ENCODE measurements at places on chromosomes 12 and 14.
A peak's percentile ranks its signal among the peaks of the same experiment; 100 is the strongest.

DNA sequence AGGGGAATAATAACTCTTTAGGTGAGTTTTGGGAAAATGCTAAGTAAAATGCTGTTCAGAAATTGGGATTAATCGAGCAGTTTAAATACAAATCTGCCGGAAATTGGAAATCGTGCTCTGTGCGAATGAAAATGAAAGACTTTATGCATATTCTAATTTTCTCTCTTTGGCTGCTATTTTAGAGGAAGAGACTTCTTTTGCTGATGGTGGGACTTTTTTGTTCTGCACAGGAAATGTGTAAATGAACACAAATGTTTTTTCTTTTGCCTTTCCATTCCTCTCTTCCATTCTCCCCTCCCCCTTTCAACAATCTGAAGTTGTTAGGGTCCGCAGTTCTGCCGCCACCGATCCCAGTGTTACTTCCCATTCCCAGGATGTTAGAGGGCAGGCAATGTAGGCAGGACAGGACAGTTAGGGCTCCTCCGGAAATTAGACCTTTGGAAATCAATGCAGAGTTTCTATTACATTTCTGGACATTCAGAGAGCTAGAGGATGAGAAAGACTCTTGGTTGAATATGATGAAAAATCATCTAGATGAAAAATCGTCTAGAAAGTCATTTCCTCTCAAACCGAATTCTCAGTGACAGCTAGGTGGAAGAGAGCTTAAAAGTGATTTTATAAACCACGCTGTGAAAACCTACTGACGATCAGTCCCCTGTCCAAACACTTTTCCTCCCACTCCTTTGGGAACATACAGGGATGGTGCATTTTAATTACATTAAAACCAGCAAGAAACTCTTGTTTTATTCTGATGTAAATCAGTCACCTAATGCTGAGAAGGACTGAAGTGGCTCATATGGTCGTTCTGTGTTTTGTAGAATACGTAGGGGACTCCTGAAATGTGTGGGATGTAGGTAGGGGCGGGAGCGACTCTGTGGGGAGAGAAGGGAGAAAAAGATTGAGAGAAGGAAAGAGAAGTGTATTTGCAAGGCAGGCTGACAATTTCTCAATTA lies 17.8 kb downstream of the FOXG1 start:
- no peak for DNase-seq

GRCh38 chr12:101877806-101878242 lies 444 bp downstream of the DRAM1 start:
- peak; percentile 13 for DNase-seq

- no peak for DNase-seq
Measured at GRCh38 chr12:86826051-86826450, 569.9 kb upstream of the MGAT4C start.

- DNase-seq: no peak
Measured at GRCh38 chr14:21652209-21652808, 1.3 kb upstream of the OR4E2 start.

DNA sequence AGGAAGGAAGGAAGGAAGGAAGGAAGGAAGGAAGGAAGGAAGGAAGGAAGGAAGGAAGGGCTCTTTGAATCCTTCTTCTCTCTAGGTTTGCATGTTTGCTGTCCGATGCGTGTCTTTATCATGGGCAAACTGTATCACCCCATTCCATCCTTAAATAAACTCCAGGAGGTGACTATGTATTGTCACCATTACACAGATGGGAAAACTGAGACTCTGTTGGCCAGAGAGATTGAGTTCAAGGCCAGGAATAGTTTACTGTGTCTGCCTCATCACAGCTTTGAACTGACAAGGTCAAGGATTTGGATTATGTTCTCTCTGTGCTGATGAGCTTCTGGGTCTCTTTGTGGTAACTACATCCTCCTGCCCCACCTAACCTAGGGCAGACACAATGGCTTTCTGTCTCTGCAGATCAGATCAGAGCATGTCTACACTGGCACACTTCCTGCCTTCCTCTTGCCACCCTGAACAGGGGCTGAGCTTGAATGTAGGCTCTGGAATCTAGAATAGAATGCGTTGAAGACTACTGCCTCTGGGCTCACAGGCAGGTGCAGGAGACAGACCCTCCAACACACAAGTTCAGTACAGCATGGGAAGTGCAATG lies 78.9 kb upstream of the MAP1LC3B2 start:
- DNase-seq: no peak

DNA sequence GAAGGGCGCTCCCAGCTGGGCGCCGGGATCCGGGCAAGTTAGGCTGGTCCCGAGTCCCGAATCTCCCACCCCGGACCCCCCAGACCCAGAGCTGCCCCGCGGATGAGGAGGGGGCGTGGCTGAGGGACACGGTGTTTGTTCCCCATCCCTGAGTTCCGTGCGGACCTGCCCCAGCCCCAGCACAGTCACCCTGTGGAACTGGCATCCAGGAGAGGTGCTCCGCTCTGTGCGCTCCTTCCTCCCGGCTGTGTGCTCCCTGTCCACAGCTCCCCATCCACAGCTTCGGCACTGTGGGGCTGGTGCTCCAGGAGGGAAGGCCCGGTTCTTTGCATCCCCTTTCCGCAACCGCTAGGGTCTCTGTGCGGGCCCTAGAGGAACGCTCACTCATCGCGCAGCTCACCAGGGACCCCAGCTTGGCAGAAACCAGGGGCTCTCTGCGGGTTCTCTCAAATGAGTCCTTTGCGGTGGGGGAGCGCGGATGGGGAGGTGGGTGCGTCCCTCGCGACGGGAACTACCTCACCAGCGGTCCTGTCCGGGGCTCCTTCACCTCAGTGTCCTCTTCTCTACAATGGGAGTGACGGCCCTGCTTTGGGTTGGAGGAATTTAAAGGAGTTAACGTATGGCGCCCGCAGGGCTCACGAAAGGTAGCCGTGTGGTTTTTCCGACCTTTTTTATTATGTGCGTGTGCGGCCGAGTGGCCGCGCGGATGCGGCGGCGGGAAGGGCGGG lies 845 bp downstream of the TMEM132C start:
- no peak for DNase-seq

DNA sequence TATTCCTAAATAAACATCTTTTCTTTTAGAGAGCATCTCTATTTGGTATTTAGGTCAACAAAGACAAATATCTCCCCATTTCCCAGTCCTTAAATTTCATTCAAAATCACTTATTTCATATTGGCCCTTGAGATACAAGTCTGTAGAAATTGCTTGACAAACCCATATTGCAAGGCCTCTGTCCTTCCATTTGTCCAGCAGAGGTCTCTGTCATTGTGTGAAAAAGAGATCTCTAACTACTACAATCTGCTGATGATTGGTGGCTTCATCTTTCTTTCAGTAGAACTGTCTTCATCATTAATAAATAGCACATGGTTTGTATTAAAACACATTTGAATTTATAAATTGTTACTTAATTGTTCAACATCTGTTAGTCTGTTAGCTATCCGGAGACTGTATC lies 252.6 kb downstream of the ACSS3 start:
- no peak for DNase-seq

- DNase-seq: no peak
Measured at GRCh38 chr12:106125351-106126095, 13.2 kb downstream of the NUAK1 start.

DNA sequence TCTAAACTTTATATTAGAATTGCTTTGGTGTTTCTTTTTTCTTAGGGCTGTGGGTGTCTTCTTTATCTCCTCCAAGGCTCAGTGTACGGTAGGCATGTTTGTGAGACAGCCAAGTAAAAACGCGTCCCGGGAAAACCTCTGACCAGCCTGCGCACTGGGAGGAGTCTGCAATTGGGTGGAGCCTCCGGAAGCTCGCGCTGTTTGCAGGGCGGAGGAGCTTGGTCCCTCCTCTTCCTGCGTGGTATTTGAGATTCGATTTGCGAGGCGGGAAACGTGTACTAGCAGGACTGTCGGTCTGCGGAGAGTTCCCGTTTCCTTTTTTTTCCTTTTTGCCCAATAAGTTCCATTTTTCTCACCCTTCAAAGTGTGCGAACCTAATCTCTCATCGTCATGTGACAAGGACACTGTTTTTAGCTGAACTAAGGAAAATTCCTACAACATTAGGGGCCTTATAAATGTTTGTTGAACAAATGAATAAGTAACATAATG lies 182.1 kb upstream of the OTX2 start:
- DNase-seq: no peak

- no peak for DNase-seq
Measured at GRCh38 chr14:96117101-96117897, 78.1 kb downstream of the C14orf132 start.

DNA sequence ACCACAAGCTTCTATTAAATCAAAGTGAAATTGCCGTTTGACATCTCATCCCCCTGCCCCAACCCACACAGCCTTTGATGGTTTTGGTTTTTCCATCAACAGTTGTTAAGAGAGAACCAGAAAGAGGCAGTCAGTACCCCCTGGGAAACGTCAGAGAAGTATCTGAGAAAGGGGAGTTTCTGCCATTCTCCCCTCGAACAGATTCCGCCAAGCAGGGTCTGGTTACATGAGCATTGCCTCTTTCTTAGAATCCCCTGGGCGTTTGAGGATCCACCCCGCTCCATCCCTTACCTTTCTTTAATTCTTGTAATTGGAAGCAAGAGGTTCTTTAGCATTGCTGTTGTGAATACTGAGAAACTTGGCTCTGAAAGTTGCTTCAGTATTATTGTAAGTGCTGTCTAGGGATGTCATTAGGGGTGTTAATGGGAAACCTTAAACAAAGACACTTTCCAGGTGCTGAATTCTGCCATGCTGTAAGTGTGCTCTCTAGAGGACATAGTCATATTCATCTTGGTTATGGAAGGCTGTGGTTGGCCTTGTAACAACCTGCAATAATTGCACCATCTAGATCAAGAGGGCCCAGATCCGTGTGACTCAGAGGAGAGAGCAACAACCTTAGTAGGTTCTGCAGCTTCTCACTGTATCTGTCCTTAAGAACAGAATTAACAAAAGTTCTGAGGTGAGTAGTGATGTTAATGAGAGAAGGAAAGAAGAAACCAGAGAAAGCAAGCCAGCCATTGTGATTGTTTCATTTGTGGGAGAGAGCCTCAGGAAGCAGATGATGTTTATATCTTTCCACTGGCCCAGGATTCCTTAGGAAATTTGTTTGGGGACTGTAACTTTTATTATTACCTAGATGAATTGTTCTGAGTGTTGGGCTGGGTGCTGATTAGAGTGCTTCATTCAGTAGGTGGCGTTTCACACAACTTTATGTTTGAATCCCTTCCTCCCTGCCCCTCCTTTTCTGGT lies 9.0 kb downstream of the TMBIM6 start:
- DNase-seq: peak; percentile 48

GRCh38 chr12:131980263-131980662 lies 30.5 kb downstream of the EP400 start:
- DNase-seq: peak; percentile 3

DNA sequence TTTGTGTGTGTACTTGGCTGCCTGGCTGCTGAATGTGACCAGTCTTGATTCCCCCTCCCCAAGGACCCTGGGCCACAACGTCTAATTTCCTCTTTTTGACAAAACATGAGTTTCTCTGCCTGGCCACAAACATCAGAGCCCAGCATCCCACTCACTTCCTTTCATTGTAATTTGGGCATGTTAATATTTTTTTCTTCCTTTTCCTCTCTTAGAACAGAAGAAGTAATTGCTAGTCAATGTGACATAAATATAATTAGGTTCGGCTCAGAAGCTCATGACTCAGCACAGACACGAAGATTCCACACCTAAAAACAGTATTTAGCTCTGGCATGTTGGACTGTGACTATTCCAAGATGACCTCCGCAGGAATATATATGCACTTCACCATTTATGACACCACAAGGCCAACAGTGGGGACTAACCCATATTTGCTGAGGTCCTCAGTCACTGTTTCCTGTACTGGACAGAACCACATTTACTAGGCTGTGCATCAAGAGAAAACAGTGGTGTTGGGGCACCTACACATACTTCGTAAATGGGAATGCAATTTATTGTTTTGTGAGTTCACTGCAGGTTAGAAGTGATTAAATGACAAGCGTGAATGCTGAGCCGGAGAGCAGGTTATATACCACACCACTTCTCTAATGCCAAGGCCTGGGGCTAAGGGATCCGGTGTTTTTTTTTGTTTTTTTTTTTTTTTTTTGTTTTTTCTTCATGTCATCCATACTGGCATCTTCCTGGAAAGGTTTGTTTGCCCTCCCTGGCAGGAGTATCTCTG lies 4.2 kb downstream of the GSG1 start:
- peak; percentile 33 for DNase-seq

- DNase-seq: no peak
Measured at GRCh38 chr12:30908722-30909348, 17.7 kb upstream of the TSPAN11 start.

DNA sequence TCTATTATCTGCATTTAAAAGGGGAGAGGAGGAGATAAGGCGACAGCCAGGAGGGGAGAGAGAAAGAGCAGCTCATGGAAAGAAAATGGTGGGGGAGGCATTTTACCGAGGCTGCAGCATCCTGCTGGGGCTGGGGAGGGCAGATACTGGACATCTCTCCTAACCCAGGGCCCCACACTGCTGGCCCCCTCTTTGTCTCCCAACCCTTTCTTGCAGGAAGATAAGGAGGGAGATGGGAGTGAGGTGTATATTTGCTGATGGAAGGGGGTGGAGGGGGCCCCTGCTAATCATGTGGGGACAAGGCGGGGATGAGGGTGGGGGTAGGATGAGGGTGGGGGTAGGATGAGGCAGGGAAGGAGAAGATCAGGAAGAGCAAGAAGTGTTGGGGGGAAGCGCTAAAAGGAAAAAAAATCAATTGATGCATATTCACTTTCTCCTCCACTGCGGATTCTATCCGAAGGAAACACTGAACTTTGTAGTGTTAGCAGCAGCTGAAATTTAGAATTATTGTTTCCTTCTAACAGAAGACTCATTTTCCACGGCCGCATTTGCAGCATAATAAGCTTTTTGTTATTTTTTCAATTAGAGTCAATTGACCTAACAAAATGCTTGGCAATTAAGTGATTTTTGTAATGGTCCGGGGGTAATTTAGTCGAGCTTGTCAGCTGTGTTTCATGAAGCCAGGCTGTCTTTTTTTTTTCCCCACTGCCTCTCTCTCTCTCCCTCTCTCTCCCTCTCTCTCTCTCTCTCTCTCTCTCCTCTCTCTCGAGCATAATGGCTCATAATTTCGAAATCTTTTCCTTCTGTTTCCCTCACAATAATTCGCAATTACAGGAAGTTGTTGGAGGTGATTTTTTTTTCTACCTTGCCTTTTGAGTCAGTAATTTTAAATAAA lies 1134.6 kb downstream of the BCL11B start:
- DNase-seq: no peak

GRCh38 chr14:91258011-91258618 lies 13.6 kb upstream of the GPR68 start:
- no peak for DNase-seq

DNA sequence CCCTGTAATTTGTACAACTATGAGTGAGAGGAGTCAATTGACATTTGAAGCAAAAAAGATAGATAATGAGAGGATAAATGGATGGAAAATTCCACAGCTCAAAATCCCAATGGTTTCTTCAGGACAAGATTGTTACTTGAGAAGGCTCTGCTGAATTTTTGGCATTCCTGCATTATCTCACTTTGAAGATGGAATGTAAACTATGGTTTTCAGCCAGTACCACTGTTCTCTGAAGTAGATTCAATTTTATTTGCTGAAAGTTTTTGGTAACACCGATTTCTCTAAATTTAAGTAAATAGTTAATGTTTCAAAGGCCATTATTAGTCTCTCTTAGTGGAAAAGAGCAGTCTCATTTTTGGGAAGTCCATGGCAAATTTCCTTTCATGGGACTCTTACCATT lies 121.9 kb upstream of the SLC38A2 start:
- no peak for DNase-seq

GRCh38 chr14:89828471-89829165 lies 125.9 kb downstream of the EFCAB11 start:
- DNase-seq: no peak

GRCh38 chr12:49933796-49934195 lies 16.7 kb upstream of the AQP2 start:
- no peak for DNase-seq

All from small intestine (tissue), 16 donors.